ENCODE measurements at places on chromosomes 1 and 21.

- no peak for DNase-seq
These were observed 40.2 kb upstream of the SIPA1L2 start for GRCh38 chr1:232669981-232670747.

- DNase-seq: peak; percentile 45
These were observed 20.5 kb upstream of the RHBDL2 start for GRCh38 chr1:38962113-38962512.

GRCh38 chr1:179094818-179095217, 12.9 kb downstream of the TOR3A start:
- DNase-seq: no peak

- DNase-seq: no peak
These were observed 1.7 kb downstream of the CSF1 start for GRCh38 chr1:109912214-109912861.

- no peak for DNase-seq
These were observed 444.8 kb downstream of the TTLL7 start for GRCh38 chr1:83554174-83554573.

DNA sequence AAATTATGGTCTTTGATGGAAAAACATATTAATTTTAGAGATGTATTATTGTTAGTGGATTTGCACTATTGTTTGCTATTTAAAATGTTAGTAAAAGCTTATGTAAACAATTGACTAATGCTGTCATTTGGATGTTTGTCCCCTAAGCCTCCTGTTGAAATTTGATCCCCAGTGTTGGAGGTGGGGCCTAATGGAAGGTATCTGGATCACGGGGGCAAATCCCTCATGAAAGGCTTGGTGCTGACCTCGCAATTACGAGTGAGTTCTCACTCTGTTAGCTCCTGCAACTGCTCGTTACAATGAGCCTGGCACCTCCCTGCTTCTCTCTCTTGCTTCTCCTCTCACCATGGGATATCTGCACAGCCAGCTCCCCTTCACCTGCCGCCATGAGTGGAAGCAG, 14.3 kb downstream of the TMEM35B start:
- peak; percentile 9 for DNase-seq

DNA sequence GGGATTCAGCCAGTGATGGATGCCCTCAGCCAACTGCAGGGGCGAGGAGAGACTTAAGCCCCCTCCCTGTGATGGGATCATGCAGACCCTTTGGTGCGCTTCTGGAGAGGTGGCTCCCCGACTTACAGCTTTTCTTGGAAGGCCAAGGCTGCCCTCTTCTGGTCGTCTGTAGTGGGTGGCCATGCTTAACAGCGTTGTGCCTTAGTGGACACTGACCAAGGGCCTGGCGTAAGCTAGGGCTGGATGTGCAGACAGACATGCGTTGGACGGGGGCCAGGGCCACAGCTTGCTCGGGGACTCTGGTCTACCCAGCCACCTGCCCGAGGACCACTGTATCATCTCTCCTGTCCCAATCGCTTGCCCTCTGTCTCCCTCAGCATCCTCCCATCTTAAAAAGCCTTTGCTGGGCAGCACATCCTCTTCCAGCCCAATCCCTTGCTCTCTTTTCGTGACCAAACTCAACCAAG, 5.5 kb downstream of the AZIN2 start:
- DNase-seq: peak; percentile 67

- no peak for DNase-seq
These were observed 44.1 kb upstream of the SLC19A1 start for GRCh38 chr21:45586289-45586858.

GRCh38 chr1:198683449-198683848, 44.6 kb downstream of the PTPRC start:
- DNase-seq: no peak

GRCh38 chr1:164726235-164726634, 167.3 kb downstream of the PBX1 start:
- DNase-seq: no peak

GRCh38 chr1:156920233-156921052, at the start of gene LRRC71:
TSS of gene LRRC71 (plus strand) at chr1:156920632. CDS start at chr1:156920804, 172 bp downstream.
- peak; percentile 69 for DNase-seq

GRCh38 chr1:210061992-210062391, 124.0 kb downstream of the SYT14 start:
- DNase-seq: no peak

- DNase-seq: no peak
These were observed 11.5 kb downstream of the LAMC1 start for GRCh38 chr1:183034682-183035081.

- DNase-seq: no peak
These were observed 41.9 kb downstream of the NGF start for GRCh38 chr1:115295904-115296696.

- no peak for DNase-seq
These were observed 2.9 kb downstream of the TNFAIP8L2 start for GRCh38 chr1:151159373-151159772.

Data from PC-9 (cell line).